Fibroblast of lung (primary cell): ENCODE measurements at places on chromosomes 1 and 21.

DNA sequence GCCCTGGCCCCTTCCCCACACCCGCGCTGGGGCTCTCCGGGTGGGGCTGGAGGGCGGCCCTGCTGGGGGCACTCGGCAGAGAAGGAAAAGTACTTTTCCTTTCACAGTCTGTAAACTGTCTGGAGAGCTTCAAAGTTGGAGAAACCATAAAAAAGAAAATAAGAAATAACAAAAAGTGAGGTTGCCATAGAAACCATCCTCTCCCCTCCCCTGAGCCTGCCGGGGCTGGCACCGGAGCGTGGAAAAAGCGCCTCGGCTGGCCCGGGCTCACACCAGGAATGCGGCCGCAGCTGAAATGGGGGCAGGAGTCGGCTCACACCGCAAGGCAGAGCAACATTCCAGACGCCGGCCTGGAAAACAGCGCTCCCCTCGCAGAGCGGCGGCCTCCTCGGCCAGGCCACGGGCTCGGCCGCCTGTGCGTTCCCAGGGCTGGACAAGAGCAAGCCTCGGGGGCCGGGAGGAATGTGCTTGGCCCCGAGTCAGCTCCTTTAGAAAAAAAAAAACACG, 69.2 kb downstream of the MORN1 start:
- no peak overlapping the region for H3K4me3 ChIP-seq
- peak overlapping the region; percentile 63 for H3K27ac ChIP-seq
- peak; percentile 82 for DNase-seq

GRCh38 chr1:169381162-169381561, 13.2 kb downstream of the BLZF1 start:
- H3K36me3 ChIP-seq = peaks cover 8% of the 10 kb centered on the region
- no peaks in the 10 kb centered on the region for H3K27me3 ChIP-seq

GRCh38 chr1:79604490-79605198, 598.1 kb upstream of the ADGRL4 start:
- no peak overlapping the region for H3K4me3 ChIP-seq
- no peaks in the 10 kb centered on the region for H3K36me3 ChIP-seq
- H3K27me3 ChIP-seq = no peaks in the 10 kb centered on the region
- DNase-seq = no peak
- no peak overlapping the region for H3K27ac ChIP-seq
- H3K4me1 ChIP-seq = no peaks in the 10 kb centered on the region

GRCh38 chr1:17013491-17014320, 2.0 kb upstream of the ATP13A2 start:
- H3K27ac ChIP-seq = no peak overlapping the region
- DNase-seq = no peak
- H3K4me3 ChIP-seq = no peak overlapping the region

GRCh38 chr1:175062858-175063257, 4.8 kb upstream of the TNN start:
- no peak overlapping the region for H3K27ac ChIP-seq
- H3K4me1 ChIP-seq = no peaks in the 10 kb centered on the region
- no peak overlapping the region for H3K4me3 ChIP-seq

DNA sequence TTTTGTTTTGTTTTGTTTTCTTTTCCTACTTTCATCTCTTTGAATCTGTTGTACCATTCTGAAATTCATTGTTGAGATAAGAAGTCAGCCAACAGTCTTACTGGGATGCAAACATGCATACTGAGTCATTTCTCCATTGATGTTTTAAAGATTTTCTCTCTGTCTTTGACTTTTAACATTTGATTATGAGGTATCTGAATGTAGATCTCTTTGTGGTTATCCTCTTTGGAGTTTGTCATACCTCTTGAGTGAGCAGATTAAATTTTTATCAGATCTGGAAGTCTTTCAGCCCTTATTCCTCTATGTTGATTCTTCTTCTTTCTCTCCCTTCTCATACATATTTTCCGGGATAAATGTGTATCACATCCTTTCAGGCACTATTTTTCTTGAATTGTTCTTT, 406.9 kb upstream of the NCAM2 start:
- H3K36me3 ChIP-seq = no peaks in the 10 kb centered on the region
- no peak for DNase-seq
- no peaks in the 10 kb centered on the region for H3K27me3 ChIP-seq
- H3K4me1 ChIP-seq = no peaks in the 10 kb centered on the region
- no peak overlapping the region for H3K4me3 ChIP-seq

DNA sequence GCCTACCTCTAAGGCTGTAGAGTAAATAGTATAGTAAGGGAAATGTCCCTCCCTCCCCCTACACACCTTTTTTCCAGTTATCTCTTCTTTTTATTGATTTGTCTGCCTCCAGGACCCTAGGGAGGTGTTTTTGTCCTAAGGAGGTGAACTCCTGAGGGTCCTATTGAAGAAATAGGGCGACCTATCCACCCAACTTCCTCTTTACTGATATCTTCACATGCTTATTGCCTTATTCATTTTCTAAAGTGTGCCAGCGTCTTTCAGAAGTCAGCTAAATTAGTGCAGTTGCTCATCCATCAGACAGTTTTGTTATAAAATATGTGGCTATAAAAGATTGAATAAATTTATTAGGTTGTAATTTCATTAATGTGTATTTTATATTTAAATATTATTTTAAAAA, 5.9 kb downstream of the BACH1 start:
- H3K36me3 ChIP-seq = no peaks in the 10 kb centered on the region
- no peak overlapping the region for H3K27ac ChIP-seq
- peaks cover 2% of the 10 kb centered on the region for H3K4me1 ChIP-seq
- H3K4me3 ChIP-seq = no peak overlapping the region

GRCh38 chr1:38062361-38063288, 16.0 kb upstream of the POU3F1 start:
- H3K4me1 ChIP-seq = no peaks in the 10 kb centered on the region
- DNase-seq = no peak
- H3K27ac ChIP-seq = no peak overlapping the region
- H3K4me3 ChIP-seq = no peak overlapping the region
- H3K36me3 ChIP-seq = no peaks in the 10 kb centered on the region

- no peak overlapping the region for H3K27ac ChIP-seq
- H3K27me3 ChIP-seq = no peaks in the 10 kb centered on the region
- H3K4me1 ChIP-seq = peaks cover 16% of the 10 kb centered on the region
- DNase-seq = no peak
- no peaks in the 10 kb centered on the region for H3K36me3 ChIP-seq
Measured at GRCh38 chr1:15339570-15339969, 70.1 kb upstream of the EFHD2 start.

GRCh38 chr1:8701794-8702471, 115.5 kb downstream of the RERE start:
- H3K4me1 ChIP-seq = peaks cover 3% of the 10 kb centered on the region
- no peak for DNase-seq
- peak overlapping the region; percentile 55 for H3K27ac ChIP-seq
- H3K27me3 ChIP-seq = no peaks in the 10 kb centered on the region

GRCh38 chr1:215497528-215497927, 69.6 kb upstream of the KCTD3 start:
- H3K4me1 ChIP-seq = no peaks in the 10 kb centered on the region
- no peak overlapping the region for H3K27ac ChIP-seq
- no peaks in the 10 kb centered on the region for H3K27me3 ChIP-seq
- H3K4me3 ChIP-seq = no peak overlapping the region

DNA sequence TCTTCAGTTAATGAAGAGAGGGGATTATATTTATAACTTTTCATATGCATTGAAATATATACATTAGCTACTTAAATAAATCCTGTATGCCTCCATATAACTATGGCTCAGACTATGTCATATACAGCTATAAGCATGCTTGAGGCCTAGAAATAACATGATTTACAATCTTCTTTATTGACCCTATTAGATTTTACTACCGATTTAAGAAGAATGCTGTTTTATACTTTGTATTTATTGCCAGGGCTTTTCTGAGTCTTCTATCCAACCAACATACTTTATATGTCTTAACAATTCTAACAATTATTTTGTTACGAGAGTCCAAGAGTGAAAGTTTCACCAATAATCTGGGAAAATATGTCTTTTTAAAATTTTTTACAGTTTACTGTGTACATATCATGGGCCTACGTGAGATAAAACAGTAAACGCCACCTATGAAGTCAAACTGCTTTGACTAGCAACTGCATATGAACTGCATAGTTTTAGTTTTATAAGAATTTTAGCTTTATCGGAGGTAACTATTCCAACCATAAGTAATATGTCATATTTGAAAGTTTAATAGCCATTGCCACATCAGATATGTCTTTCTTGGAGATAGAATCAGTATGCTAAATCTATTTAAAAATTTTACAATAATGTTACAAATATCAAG, 861.0 kb downstream of the USP25 start:
- peaks cover 5% of the 10 kb centered on the region for H3K4me1 ChIP-seq
- H3K27me3 ChIP-seq = no peaks in the 10 kb centered on the region
- no peak overlapping the region for H3K27ac ChIP-seq
- no peaks in the 10 kb centered on the region for H3K36me3 ChIP-seq

- no peak overlapping the region for H3K27ac ChIP-seq
- no peaks in the 10 kb centered on the region for H3K27me3 ChIP-seq
- no peaks in the 10 kb centered on the region for H3K36me3 ChIP-seq
Measured at GRCh38 chr1:198102454-198102827, 54.4 kb upstream of the NEK7 start.

DNA sequence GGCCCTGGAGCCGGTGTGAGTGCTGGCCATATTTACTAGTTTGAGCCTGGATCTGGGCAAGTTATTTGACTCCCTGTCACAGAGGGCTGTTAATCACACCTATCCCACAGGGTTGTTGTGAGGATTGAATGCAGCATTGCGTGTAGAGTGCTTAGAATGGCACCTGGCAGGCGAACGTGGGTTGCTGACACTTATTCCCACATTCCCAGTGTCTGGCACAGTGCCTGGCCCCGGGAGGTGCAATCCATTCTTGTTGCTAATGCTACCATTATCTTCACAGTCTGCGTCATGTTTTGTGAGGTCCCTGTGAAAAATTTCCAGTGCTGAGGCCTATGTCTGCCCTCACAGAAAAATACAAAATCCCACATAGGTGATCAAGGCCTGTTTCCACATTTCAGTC, 66.1 kb downstream of the CD2 start:
- H3K36me3 ChIP-seq = no peaks in the 10 kb centered on the region
- H3K27ac ChIP-seq = no peak overlapping the region
- no peaks in the 10 kb centered on the region for H3K4me1 ChIP-seq
- H3K27me3 ChIP-seq = no peaks in the 10 kb centered on the region
- no peak overlapping the region for H3K4me3 ChIP-seq
- peak; percentile 31 for DNase-seq

DNA sequence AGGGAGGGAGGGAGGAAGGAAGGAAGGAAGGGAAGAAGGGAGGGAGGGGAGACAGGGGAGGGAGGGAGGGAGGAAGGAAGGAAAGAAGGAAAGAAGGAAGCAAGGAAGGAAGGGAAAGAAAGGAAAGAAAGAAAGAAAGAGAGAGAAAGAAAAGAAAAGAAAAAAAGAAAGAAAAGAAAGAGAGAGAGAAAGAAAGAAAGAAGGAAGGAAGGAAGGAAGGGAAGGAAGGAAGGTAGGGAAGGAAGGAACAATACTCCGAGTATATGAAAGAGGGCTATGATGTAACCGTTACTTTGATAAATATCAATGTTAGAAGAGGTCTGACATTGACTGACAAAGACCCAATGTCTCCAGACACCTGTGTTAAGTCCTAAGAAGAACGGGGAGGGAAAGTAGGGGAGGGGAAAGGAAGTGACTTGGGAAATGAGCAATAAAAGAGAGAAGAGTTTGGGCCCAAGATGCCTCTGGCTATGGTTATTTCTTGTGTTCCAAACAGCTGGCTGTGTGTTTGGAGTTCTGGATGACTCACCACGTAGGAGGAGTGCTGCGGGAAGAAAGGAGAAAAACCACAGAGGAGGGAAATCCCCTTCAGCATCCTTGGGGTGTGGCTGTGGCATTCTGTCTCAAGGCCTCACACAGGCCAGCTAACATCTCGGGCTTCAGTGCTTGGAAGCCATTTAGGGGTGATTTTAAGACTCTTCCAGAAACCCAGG, 37.0 kb upstream of the RXRG start:
- H3K4me1 ChIP-seq = no peaks in the 10 kb centered on the region
- no peaks in the 10 kb centered on the region for H3K36me3 ChIP-seq
- no peak overlapping the region for H3K27ac ChIP-seq
- peak; percentile 80 for DNase-seq

- DNase-seq = no peak
- H3K27ac ChIP-seq = no peak overlapping the region
- no peak overlapping the region for H3K4me3 ChIP-seq
Measured at GRCh38 chr1:180945151-180945550, 32.5 kb downstream of the KIAA1614 start.

DNA sequence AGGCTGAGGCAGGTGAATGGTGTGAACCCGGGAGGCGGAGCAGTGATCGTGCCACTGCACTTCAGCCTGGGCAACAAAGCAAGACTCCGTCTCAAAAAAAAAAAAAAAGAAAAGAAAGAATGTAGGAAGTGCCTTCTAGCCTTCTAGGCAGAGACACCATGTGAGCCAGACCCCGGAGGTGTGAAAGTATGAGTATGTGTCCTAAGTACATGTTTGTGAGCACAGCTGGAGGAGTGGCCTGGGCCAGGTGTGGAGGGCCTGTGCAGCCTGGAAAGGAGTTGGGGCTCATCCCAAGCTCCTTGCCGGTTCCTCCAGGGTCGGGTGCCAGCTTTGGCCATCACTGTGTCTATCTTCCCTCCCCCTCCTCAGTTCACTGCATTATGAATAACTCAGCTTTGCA, 13.0 kb downstream of the SOX13 start:
- H3K36me3 ChIP-seq = no peaks in the 10 kb centered on the region
- peaks cover 5% of the 10 kb centered on the region for H3K4me1 ChIP-seq
- DNase-seq = no peak
- no peak overlapping the region for H3K27ac ChIP-seq

- H3K4me1 ChIP-seq = no peaks in the 10 kb centered on the region
- no peaks in the 10 kb centered on the region for H3K36me3 ChIP-seq
- H3K27me3 ChIP-seq = no peaks in the 10 kb centered on the region
Measured at GRCh38 chr1:160567341-160567740, 12.0 kb downstream of the CD84 start.

DNA sequence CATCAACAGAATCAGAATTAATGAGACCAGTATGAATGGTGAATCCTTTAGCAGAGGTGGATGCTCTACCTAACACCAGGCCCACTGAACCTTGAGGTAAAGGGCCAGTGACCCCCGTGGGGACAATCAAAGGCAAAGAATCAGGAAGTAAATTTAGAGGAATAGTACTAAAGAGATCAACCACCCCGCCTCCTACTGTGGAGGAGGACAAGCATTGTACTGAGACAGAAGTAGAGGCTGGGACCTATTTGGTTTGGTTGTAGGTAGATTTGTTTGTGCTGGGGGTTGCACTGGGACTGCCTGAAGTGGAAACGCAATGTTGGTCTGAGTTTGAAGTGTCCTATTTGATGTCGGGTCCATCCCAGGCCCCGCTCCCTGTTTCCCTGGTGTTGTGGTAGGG, 9.5 kb downstream of the CD48 start:
- no peak overlapping the region for H3K4me3 ChIP-seq
- no peak for DNase-seq
- H3K27me3 ChIP-seq = no peaks in the 10 kb centered on the region

- peak overlapping the region; percentile 81 for H3K27ac ChIP-seq
- peaks cover 42% of the 10 kb centered on the region for H3K4me1 ChIP-seq
- no peak overlapping the region for H3K4me3 ChIP-seq
Measured at GRCh38 chr1:172906778-172907592, 143.8 kb downstream of the TNFSF18 start.

DNA sequence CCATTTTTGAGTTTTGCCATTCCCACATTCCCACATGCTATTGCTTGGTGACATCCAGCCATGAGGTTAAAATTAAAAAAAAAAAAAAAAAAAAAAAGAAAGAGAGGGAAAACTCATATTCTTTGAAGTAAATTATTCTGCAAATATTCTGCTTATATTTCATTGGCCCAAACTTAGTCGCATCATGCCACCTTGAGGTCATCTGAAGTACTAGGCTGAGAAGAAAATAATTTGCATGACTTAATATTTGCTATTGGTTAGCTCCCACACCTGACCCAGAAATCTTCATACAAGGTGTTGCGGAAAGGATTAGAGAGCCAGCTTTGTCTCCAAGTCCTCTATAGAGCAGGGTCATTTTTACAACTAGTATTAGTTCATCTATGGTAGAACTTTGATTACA, 2206.0 kb downstream of the MRPL39 start:
- H3K27ac ChIP-seq = no peak overlapping the region
- no peaks in the 10 kb centered on the region for H3K27me3 ChIP-seq
- H3K4me3 ChIP-seq = no peak overlapping the region
- no peaks in the 10 kb centered on the region for H3K4me1 ChIP-seq
- DNase-seq = no peak
